HT-29 (cell line): ENCODE measurements at places on chromosomes 7 and 10. TPM values are rescaled to one million over a fixed set of nuclear protein-coding genes. Genes with fewer than 3 reads are reported as not detected.

Gene CALCR
- total RNA-seq: not detected in 2 replicates

Gene TRPV6
- total RNA-seq: 0.55 and 0.56 TPM in 2 replicates

Gene GRM8
- not detected in 2 replicates for total RNA-seq

Gene TFR2
- total RNA-seq: 1.2 and 1.7 TPM in 2 replicates

Gene CYP2C19
- 0.44 TPM in 1 of 2 replicates, not detected in the other for total RNA-seq

Gene DRGX
- total RNA-seq: not detected in 2 replicates

Gene MYL7
- not detected in 2 replicates for total RNA-seq

Gene SPDYE1
- not detected in 2 replicates for total RNA-seq

Gene CAMK2B
- total RNA-seq: 1.8 and 1.9 TPM in 2 replicates

Gene UNCX
- total RNA-seq: not detected in 2 replicates

Gene C10orf62
- total RNA-seq: not detected in 2 replicates

Gene PPP1R3C
- total RNA-seq: not detected in 2 replicates

Gene TAS2R40
- not detected in 2 replicates for total RNA-seq

Gene PHKG1
- 1.5 and 1.7 TPM in 2 replicates for total RNA-seq

Gene POLR3A
- total RNA-seq: 9.1 and 10.8 TPM in 2 replicates

Gene GPR22
- total RNA-seq: not detected in 2 replicates

Gene DYDC2
- not detected in 2 replicates for total RNA-seq

Gene ADAMTS14
- total RNA-seq: 0.03 and 0.15 TPM in 2 replicates

Gene SPDYE8
- total RNA-seq: not detected in 2 replicates

Gene ITPRIP
- total RNA-seq: 1.9 and 2.4 TPM in 2 replicates

Gene AS3MT
- total RNA-seq: not detected in 2 replicates

Gene TAS2R41
- total RNA-seq: not detected in 2 replicates

Gene AKR1C8
- total RNA-seq: not detected in 2 replicates

Gene INA
- not detected in 2 replicates for total RNA-seq
